ENCODE measurements at places on chromosomes 13 and 19.
A peak's percentile ranks its signal among the peaks of the same experiment; 100 is the strongest.

DNA sequence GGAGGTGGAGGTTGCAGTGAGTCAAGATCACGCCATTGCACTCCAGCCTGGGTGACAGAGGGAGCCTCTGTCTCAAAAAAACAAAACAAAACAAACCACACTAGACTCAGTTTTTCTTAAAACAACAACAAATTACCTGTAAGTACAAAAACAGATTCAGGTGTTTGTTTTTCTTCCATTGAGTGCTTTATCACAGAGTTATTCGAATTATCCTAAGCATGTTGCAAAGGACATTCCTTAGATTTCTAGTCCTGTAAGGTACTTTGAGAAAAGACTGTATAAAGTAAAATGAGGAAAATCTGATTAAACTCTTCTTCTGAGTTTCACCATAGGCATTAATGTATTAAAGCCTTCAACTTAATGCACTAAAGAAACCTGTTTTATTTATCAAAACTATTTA is 2.2 kb upstream of the EEF1AKMT1 start:
- DNase-seq = no peak

DNA sequence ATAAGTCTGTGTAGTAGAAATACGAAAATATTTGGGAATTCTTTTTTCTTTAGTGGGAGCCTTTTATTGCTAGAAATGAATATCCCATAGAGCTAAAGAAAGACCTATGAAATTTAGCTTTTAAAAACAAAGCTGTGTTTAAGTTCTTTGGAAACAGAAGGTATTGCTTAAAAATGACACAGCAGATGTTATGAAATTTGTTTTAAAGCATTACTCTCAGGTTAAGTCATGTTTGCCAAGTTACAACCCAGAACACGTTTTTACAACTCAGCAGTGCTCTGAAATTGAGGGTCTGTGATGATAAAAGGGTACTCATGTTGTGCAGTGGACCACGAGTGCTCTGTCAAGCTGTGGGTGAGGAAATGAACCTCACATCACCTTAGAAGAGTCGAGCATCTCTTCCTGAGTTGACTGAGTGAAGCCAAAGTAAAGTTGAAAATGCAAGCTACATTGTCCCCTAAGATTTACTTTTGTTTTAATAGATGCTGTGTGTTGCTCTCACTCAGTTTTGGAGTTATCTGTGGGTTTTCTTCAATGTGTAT is 161.1 kb downstream of the SHISA2 start:
- DNase-seq = no peak

- DNase-seq = no peak
Observed at GRCh38 chr13:23231241-23231640, 50.5 kb downstream of the SGCG start.

DNA sequence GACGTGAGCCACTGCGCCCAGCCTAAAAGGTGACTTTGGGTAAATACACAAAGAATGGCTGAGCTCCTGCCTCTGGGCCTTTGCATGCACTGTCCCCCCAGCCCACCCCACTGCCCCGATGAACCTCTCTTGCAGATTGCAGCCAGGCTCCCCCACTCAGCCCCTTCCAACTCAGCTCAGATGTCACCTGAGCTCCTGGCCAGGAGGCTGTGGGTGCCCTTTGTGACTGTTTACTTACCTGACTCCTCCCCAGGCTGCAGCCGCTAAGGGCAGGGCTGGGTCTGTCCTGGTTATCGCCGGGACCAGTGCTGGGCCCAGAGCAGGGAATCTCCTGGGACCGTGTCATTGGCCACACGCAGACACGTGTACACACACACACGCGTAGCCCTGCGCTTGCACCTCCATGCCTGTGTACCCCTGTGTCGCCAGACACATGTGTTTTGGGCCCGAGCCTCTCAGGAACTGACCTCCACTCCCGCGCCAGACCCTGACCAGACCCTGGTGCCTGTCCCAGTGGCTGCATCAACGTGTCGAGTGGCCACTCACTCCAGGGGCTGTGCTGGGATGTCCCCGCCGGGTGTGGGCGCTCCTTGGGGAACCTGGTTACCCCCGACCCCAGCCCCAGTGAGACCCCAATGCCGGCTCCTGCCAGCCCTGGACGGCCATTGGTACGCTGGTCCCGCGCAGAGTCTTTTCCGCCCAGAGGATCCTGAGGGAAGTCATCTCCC is 18.7 kb downstream of the EFNA2 start:
- DNase-seq = no peak

- DNase-seq = peak; percentile 9
Observed at GRCh38 chr19:29587518-29587986, 18.5 kb upstream of the POP4 start.

DNA sequence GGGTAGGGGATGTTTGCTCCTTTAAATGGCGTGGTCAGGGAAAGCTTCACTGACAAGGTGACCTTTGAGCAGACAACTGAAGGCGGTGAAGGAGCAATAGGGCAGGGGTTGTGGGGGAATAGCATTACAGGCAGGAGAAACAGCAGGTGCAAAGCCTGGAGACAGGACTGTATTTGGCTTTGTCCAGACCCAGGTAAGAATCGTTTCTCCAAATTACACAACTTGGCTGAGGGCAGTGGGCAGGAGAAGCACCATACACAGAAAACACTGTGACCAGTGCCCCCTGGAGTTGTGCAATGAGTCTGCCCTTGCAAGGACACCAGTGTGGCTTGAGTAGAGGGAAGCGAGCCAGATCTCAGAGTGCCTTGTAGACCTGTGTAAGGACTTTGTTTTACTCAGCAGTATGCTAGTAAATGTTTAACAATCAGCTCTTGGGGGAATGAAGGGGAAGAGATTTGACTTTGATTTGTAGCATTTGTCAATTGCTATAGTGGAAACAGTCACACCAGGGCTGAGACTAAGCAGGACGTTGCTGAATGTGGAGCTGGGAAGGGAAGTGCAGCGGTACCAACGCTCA is 360.0 kb downstream of the DCT start:
- DNase-seq = no peak

DNA sequence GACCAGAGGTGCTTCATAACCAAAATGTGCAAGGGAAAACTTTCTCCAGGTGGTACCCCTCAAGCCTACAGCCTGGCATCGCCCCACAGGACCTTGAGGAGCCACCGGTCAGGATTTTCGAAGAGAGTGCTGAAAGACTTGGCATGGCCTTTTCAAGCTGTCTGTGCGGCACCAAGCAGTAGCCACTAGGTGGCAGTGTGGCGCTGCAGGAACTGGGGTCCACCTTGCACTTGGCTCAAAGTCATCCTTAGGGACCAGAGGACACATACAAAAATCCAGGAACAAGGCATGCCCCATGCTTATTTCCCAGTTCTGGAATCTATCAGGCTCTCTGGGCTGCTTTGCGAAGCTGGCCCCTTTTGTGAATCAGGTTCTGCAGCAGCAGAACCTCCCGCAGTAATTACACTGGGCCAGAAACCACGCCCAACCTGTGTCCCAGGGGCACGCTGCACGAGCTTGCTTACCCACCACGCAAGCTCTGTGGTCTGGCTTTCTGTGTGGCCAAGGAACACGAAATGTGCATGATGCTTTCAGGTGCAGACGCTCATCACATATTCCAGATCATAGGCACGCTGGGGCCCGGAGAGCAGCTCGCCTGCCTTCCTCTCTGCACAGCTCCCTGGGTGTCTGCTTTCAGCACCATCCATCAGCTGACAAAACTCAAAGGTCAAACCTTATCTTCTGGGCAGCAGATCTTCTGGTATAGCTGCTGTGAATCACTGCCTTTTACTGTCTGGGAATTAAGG is 87.2 kb downstream of the SLC7A1 start:
- DNase-seq = peak; percentile 42

Measured in stimulated activated CD4-positive, alpha-beta T cell treated with anti-CD3 and anti-CD28 coated beads, Interleukin-1b, Interleukin-23, amount 100 ng/mL, for 1 hour (primary cell).